ENCODE measurements at places on chromosomes 4 and X.

DNA sequence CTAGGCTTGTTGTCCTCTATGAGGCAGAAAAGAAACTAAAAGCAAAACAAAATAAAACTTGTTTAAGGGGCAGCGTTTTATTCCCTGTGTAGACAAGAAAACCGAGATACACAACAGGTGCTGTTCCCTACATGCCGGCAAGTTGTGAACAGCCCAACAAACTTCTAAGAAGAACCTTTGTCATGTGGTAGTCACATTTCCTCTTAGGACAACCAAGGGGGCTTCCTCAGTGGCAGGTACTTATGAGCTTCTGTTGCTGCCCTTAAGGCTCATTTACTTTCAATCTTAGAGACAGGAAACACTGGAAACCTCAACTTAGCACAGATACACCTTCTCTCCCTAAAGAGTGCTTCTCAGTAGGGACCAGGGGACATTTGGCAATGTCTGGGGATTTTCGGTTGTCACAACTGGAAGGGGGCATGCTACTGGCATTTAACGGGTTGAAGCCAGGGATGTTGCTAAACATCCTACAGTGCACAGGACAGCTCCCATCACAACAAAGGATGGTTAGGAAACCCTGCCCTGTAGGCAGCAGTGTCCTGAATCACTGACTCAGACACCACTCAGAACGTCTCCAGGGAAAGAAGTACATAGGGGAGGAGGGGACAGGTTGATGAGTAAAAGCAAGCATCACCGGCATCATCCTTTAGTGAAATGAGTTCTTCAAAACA lies 111.0 kb downstream of the ASB9 start:
- DNase-seq, result no peak

- DNase-seq, result no peak
Observed at GRCh38 chr4:32752962-32753361, 2032.8 kb downstream of the PCDH7 start.

GRCh38 chrX:11504234-11504633 lies 161.5 kb downstream of the ARHGAP6 start:
- no peak for DNase-seq

- DNase-seq, result no peak
Observed at GRCh38 chr4:176259330-176260090, 9.5 kb downstream of the ASB5 start.

GRCh38 chr4:78784236-78784865 lies 8.2 kb downstream of the BMP2K start:
- no peak for DNase-seq

DNA sequence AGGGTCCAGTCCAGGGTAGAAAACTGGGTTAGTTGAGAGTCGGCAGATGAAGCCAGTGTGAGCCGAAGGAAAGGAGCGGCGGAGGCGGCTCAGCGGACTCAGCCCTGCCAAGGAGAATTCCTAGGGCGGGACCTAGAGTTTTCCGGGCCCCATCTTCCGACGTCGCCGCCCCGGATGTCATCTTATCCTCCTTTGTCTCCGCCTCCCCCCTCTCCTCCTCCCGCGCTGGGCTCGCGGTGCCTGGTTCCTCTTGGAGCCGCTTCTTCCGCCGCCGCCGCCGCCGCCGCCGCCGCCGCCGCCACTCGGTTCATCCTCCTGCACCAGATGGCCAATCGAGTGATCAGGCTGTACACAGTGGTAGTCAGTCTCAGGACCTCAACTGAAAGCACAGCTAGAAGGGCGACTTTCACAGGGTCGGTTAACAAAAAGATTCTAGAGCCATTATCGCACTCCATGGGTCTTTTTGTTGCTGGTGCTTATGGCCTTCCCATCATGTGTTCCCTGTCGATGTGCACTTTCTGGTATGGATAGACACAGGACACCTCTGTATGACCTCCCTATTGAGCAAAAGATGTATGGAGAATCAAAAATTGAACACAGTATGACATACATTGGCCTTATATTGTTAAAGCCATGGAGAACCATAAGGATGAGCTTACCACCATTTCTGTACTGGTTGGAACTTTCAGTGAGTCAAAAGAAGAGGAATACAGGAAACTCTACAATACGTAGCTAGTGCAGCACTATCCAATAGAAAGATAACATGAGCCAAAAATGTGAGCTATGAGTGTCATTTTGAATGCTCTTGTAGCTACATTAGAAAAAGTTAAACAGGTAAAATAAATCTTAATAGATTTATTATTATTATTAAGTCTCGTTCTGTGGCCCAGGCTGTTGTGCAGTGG lies 32.4 kb upstream of the THOC2 start:
- DNase-seq, result peak; percentile 25

- DNase-seq, result no peak
Observed at GRCh38 chrX:19863212-19863856, 24.1 kb downstream of the SH3KBP1 start.

DNA sequence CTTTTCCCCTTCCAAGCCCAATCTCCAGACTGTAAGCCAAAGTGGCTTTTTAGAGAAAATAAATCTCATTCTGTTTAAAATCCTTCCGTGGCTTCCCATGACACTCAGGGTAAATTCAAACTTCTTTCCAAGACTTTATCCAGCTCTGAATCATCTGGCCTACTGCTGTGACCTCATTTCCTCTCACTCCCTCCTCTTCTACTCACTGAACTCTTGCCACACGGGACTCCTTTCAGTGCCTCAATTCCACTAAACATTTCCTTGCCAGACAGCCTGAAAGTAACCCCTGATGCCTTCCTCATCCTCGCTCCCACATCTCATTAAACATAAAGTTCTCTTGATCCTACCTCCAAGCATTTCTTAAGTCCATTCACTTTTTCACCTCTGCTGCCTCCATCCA lies 27.8 kb upstream of the RNF128 start:
- no peak for DNase-seq

DNA sequence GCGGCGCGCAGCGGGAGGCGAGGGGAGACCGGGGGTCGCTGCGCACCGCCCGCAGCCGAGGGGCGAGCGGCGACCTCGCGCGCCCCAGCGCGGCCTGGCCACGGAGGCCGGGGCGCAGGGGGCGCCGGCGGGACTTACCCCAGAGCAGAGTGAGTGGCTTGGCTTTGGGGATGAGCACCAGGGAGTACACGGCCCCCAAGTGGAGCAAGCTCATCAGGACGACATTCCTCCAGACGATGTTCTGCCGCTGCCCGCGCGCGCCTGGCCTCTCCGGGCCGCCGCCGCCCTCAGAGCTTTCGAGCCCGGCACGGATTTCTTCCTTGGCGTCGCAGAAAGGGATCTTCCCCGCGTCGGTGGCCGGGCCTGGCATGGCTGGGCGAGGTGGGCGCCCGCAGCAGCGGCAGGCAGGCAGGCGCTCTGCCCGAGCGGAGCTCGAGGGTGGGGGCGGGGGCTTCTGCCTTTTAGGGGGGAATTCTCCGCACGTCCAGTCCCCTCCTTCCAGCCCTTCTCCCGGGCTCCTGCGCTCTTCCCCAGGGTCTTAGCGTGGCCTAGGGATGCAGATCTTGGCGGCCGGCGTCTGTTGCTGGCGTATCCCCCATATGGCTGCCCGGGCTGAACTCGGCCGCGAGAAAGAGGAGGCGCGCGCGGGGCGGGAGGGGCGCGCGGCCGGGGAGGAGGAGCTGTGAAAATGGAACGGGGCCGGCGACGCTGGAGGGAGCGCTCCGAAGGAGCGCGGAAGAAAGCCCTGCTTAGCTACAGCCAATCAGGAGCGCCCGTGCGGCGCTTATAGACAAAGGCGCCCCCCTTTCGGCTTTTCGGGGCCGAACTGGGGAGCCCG lies at the start of gene SCD5:
Gene SCD5 (minus strand): TSS at position 629 of the 838 bp plus-strand sequence. CDS start 259 bp downstream, at position 370.
- DNase-seq, result no peak

- DNase-seq, result no peak
Observed at GRCh38 chrX:94662689-94663088, 988.7 kb downstream of the FAM133A start.

DNA sequence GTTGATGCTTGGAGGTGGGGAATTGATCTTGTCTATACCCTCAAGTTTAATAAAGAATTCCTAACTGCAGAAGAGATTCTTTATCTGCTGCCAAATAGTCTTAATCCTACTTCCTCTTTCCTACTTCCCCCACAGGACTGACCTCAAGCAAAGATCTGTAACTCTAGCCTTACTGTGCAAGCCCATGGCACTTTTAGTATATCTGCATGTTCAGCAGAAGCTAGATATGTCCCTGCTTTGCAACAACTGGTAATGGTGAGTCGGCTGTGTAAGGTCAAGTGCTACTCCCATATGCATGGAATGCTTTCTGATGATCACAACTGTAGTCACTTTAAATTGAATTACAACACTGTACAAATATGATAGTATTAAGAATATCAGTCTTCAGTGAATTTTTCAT lies 26.3 kb upstream of the PDS5A start:
- DNase-seq, result no peak
